ENCODE measurements at places on chromosomes 2 and 18.

GRCh38 chr2:71919708-71920107, 228.0 kb downstream of the CYP26B1 start:
- DNase-seq: no peak

DNA sequence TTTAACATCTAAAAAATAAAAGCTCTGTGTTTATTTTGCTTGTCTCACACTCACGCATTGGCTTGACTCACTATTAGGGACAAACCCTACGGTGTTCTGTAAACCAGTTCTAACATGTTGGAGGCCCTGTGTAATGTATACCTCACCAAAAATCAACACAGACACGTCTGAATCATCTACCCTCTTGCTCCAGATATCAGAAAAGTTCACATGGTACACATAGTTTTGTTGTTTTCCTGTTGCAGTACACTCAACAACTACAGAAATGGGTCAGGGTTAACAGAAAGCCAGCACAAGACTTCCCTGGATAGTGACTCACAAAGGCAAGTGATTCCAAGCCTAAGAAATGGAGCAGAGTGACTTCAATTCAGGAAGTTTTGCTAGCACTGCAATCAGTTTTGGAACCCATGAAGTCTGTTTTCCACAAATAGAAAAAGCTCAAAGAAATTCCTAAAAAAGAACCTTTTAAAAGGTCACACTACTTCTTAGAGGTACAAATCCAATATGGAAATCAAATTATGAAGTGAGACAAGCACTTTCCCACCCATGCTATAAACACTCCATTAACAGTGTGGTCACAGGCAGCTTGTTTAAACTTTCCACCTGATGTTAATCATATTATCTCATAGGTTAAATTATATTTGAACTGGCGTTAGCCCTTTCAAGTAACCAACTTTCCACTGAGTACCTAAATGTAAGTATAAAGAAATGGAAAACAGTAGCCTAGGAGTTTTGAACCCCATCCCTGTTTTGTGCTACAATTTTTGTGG, 87.4 kb downstream of the GAREM1 start:
- no peak for DNase-seq

DNA sequence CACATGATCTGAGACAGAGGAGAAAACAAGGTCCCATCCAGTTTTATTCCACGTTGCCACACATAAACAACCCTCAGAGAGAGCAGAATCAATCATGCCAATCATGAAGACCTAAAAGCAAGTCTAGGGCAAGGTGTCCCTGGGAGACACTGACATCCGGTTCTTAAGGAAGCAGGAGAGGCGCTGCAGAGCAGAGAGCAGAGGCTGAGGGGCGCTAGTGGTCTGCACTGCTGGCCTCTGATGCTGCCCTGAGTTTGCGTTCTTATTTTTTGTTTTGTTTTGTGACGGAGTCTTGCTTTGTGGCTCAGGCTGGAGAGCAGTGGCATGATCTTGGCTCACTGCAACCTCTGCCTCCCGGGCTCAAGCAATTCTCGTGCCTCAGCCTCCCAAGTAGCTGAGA, 83.3 kb downstream of the SMIM21 start:
- DNase-seq: no peak

DNA sequence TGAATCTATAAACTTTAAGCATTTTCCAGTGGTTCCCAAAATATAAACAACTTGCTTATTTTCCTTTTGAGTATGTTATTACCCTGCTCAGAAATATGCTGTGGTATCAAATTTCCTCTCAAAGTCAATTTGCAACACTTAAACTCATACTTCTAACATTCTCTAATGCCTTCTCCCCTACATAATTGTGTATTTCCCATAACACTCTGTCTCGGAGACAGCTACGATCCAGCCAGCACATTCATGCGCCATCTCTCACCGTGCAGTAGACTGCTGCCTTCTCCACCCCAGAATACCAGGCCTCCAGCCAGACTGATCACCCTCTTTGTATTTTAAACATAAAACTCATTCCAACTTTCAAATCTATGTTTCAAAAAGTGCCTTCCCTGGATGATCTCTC, 41.8 kb downstream of the TIMM21 start:
- no peak for DNase-seq

DNA sequence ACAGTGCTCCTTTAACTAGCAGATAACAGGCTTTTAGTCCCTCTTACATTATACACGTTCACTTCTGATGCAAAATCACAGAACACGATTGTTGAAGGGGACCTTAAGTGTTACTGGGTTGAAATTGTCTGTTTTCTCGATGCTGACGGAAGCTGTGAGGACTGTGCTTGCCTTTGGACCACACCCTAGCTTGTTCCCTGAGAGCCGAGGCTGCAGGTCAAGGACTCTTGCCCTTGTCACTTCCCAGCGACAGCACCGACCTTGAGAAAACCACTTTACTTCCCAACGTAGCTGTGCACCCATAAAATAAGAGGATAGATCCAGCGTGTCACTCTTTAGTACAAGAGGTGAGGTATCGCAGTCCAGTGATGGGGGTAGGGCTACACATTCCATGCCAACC, 701.0 kb downstream of the DCDC2C start:
- DNase-seq: no peak

DNA sequence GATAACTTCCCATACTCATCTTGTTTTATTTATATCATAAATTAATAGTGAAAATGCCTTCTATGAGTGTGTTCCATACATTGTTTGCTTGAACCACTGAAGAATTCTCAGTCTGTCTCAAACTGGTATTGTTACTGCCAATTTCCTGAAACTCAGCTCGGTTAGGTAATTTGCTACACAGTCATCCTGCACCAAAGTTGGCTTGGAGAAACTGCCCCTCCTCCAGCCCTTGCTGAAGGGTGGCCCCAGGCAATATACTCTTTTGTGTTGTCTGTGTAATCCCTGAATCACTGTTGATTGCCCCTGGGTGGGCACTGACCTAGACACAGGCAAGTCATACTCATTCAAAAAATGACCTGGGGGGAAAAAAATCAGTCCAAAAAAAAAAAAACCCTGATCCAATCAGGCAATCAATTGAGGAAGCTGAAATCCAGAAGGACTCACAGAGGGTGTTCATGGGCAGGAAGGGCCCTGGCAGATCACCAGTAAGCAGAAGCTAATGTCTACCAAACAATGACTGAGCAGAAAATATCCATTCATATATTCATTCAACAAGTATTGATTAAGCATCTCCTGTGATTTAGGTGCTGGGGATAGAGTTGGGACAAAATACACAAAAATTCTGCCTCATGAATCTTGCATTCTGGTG, 3.8 kb upstream of the SESTD1 start:
- peak; percentile 2 for DNase-seq

GRCh38 chr2:176128982-176129796, at the start of gene HOXD8:
TSS of gene HOXD8 (plus strand) at chr2:176129705. CDS start at chr2:176130367, 662 bp downstream.
- DNase-seq: peak; percentile 21

DNA sequence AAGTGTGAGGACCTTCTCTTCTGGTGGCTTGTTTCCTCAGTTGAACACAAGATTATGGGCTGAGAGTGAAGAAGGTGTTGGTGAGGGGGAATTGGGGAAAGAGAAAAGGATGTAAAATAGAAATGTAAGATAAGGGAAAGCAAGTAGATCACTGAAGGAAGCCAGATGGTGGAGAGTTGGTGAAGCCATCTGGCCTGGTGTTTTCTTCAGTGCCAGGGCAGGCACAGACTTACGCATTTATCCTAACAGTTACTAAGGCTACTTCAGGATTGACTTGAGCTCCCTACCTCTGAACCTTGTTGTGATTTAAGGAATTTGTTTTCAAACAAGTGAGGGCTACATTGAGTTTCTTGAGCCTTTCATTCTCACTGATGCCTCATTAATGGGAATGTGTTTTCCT, 113.8 kb downstream of the GALNT1 start:
- DNase-seq: no peak

GRCh38 chr2:234111523-234111922, 61.0 kb downstream of the SPP2 start:
- DNase-seq: no peak

DNA sequence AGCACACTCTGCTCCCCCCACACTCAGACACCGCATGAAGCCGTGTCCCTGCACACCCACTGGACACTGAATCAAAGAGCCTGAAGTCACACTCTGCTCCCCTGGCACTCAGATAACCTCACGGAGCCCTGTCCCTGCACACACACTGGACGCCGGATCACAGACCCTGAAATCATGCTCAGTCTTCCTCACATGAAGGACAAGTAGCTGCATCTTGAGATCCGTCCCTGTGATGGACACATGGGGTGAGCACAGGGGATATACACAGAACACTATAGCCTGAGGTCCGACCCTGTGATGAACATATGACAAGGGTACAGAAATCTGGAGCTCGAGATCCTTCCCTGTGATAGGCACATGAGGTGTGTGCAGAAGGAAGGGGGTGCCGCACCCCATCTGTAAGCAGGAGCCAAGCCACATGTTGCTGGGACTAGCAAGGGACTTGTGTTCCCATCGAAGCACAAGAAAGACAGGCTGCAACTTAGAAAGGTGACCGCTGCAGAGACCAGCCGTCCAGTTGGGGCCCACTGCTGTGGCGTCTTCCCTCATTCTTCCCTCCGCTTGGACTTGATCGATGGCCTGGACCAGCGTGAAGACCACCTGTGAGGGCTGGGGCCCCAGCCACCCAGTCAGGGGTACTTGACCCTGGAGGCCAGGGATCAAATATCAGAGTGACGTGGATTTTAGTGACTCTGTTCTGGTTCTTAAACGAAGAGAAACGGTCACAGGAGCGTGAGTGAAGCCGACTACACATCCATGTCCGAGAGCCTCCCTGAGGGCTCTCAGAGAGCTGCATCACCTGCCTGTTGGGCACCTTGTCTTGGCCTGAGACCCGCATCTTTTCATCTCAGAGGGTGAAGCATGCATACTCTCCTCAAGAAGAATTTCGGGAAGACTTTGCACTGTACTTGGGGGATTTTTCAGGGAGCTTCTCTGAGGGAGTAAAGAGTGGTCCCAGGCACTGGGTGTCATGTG, 391.7 kb upstream of the SALL3 start:
- DNase-seq: no peak

DNA sequence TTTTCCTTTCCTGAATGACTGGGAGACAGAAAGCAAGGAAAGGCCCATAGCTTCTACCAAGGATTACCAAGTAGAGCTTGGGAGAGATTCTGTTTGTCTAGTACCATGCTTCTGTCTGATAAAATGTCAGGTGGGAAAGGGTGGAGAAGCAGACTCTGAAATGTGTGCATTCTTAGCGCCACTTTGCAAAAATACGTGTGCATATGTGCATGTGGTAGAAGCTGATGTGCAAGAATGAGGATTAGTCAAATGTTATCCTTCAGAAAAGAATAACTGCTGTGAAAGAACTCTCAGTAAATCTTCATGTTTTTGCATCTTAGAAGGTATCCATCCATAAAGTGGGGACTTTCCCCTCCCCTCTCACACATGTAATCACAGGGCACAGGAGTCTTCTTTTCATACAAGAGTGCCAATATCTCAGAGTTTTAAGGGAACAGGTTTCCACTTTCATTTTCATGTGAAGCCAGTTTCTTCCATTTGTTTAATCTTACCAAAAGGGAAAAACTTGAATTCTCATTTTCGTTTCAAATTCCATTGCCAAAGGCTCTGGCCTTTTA, 15.4 kb upstream of the DGKD start:
- DNase-seq: no peak

GRCh38 chr2:152493417-152493816, 158.4 kb downstream of the FMNL2 start:
- DNase-seq: no peak

DNA sequence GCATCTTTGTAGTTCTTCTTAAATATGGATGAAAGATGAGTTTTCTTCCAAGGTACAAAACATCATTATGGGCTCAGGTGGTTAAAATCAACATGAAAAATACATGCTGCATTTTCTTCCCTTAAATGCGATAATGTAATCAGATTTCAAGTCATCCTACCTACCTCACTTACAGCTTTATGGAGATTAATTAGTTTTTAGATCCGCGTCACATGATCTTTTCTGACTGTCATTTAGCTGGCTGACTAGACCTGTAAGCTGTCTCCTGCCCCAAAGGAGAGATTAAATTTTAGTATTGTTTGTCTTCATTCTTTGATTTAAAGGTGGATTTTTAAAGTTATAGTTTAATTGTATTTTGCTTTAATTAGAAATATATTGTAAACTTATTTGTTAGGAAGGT, 678.0 kb upstream of the ZEB2 start:
- DNase-seq: no peak

DNA sequence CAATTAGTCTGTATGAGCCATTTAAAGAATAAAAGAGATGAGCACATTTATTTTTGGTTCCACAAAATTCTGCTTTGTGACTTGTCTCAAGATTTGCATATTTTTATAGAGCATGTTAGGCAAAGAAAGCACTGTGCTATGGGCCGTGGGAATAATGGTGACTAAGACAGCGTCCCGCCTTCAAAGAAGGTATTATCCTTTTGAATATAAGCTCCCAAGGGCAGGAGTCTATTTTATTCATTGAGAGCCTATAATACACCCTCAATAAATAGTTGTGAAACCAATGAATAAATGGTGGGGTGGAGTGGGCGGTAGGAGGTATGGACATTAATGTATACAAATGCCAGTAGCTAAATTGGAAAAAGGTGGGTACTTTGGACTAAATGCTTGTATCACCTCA, 20.5 kb upstream of the TCF4 start:
- no peak for DNase-seq

DNA sequence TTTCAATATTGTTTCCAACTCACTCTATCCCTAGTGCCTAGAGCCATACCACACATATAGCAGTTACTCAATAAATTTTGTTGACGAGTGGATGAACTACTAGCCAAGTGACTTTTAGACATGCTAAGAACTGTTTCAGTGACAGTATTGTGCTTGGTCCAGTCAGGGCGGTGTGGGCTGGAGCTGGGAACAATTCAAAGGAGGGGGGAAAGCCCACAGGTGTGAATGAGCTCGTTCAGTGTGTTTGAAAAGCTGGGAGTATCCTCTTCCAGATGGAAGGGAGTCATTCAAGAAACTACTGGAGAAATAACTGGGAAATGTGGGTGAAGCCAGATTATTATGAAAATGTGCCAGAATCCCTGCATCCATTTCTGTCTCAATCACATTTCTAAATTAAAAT, 1.7 kb upstream of the SERPINE2 start:
- DNase-seq: no peak

DNA sequence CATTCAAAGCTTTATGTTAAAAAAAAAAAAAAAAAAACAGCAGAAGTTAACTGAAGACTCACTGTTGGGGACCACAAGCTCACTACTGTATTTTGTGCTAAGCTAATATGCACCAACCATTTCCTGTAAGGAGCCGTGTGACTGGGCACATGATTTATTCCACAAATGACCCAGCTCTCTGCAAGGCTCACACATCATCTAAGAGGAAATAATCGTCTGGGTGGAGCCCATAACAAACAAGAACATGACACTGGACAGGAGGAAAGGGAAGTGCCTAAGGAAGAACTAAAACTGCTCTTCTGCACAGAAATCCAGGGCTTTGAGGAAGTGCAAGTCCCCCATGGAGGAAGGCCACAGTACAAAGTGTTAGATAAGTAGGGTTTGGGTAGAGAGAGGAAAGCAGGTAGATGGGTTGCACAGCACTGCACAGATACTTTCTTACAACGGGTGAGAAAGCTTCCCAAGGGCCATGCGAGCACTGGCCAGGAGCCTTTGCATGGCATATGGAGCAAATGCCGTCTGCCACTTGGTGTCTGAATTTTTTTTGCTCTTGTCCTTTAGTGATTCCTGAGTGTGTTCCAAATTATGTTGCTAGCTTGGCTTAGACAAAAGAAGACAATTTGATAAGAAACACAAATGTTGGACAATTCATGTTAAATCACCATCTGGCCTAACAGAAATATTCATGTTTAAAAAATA, 24.4 kb downstream of the NFE2L2 start:
- no peak for DNase-seq

GRCh38 chr18:76401498-76401897, 93.5 kb downstream of the ZNF516 start:
- no peak for DNase-seq

GRCh38 chr18:6668836-6669235, 60.7 kb upstream of the ARHGAP28 start:
- DNase-seq: no peak

GRCh38 chr18:2325308-2325849, 245.9 kb downstream of the METTL4 start:
- DNase-seq: no peak
